ENCODE measurements at places on chromosomes 2 and 18.

- no peak for DNase-seq
Measured at GRCh38 chr2:100580367-100581276, 17.8 kb downstream of the PDCL3 start.

DNA sequence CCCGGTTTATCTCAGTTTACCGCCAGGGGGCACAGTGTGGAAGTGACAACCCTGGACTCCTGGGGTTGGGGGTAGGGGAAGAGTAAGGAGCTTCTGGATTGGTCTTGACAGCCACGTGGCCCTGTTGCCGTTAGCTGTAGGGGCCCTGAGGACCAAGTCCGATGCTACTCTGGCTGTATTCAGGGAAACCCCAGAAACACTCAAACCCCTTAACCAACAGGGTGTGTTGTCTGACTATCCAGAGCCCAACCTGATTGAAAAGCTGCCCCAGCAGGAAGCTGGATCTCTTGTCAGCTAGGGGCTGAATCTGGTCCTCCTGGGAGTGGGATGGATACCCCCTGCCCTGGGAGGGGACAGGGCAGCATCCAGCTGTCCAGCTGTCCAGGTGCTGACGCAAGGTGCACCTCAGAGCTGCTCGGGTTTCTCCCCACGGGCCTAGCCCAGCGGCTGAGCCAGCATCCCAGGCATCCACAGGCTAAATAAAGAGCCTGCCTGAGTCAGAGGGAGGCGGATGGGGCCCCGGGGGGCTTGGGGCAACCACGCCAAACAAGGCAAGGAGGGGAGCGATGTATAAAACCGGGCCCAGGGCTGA is 3.1 kb upstream of the GMPPA start:
- peak; percentile 51 for DNase-seq

GRCh38 chr2:226888971-226889370 is 53.1 kb downstream of the RHBDD1 start:
- DNase-seq: no peak

GRCh38 chr2:222730366-222730999 is 59.0 kb downstream of the MOGAT1 start:
- DNase-seq: no peak

DNA sequence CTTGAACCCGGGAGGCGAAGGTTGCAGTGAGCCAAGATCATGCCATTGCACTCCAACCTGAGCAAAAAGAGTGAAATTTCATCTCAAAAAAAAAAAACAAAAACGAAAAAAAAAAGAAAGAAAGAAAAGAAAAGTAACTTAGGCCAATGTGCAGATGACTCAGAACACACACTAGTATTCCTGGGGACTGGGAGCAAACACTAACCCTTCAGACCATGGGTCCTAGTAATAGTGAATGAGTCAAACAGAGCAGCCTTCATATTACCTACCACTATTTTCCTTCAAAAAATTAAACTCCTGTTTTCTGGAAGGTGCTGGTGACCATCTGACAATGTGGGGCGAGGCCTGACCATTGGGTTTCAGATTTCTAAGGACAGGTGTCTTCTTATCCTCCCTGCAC is 253.4 kb downstream of the PIEZO2 start:
- DNase-seq: no peak

Data from NCI-H1105 treated with DMSO at 0.1 percent for 48 hours (cell line).